Naive thymus-derived CD8-positive, alpha-beta T cell (primary cell): ENCODE measurements at places on chromosomes 13 and 19. TPM values are rescaled to one million over a fixed set of nuclear protein-coding genes. Genes with fewer than 3 reads are reported as not detected.

Gene WBP4
- total RNA-seq = 8.8 TPM

Gene UQCRFS1
- 23.7 TPM for total RNA-seq

Gene USHBP1
- total RNA-seq = not detected

Gene GAS6
- total RNA-seq = 2.4 TPM

Gene CGB7
- not detected for total RNA-seq
